ENCODE measurements at places on chromosomes 13 and 19.
A peak's percentile ranks its signal among the peaks of the same experiment; 100 is the strongest.

DNA sequence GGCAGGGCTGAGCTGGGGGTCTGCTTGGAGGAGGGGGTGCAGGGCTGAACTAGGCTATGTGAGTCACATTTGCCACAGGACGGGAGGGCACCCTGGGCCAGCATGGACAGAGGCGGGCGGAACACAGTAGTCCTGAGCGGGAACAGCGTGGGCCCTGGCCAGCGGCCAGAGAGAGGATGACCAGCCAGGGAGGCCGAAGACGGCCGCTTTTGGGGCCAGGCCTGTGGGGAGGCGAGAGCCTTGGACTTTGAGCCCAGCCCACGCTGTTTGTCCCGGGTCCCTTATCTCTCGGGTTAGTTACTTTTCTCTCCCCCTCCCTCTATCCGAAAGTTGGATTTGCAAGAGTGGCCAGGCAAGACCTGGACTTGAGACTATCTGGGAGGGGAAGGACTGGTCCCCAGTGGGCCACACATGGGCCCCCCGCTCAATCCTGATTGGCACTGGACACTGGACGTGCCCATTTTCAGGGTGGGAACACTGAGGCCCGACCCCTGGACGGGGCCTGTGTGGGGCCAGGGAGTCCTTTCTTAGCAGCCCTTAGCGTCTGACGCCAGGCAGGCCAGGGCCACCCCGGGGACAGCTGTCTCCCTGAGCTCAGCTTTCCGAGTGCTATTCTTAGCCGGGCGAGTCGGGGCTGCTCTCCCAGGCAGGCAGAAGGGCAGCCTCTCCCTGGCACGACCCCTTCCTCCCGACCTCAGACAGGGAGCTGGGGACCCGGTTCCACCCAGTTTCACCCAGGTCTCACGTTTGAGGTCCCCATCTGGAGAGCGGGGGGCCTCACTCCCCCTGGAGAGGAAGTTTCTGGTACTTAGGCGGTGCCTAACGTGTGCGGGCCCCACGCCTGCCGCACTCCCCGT, 833 bp downstream of the GAMT start:
- peak; percentile 80 for DNase-seq

DNA sequence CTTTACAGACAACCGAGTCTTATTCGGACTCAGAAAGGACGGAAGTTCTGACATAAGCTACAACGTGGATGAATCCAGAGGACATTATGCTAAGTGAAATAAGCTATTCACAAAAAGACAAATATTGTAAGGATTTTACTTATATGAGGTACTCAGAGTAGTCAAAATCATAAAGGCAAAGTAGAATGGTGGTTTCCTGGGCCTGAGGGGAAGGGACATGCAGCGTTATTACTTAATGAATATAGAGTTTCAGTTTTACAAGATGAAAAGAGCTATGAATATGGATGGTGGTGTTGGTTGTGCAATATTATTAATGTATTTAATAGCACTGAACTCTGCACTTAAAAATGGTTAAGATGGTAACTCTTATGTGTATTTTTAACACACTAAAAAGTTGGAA, 419.1 kb upstream of the SGCG start:
- no peak for DNase-seq

DNA sequence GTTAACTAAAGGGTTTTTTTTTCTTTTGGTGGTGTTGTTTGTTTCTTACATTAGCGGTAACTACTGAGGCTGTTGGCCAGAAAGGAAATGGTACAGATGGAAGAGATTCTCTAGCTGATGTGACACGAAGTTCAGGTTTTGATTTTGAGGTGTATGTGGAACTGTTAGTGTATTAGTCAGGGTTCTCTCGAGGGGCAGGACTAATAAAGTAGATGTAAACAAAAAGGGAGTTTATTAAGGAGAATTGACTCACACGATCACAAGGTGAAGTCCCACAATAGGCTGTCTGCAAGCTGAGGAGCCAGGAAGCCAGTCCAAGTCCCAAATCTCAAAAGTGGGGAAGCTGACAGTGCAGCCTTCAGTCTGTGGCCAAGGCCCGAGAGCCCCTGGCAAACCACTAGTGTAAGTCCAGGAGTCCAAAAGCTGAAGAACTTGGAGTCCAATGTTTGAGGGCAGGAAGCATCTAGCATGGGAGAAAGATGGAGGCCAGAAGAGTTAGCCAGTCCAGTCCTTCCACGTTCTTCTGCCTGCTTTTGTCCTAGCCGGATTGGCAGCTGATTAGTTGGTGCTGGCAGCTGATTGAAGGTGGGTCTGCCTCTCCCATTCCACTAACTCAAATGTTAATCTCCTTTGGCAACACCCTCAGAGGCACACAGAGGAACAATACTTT, 577.6 kb downstream of the EFNB2 start:
- no peak for DNase-seq

DNA sequence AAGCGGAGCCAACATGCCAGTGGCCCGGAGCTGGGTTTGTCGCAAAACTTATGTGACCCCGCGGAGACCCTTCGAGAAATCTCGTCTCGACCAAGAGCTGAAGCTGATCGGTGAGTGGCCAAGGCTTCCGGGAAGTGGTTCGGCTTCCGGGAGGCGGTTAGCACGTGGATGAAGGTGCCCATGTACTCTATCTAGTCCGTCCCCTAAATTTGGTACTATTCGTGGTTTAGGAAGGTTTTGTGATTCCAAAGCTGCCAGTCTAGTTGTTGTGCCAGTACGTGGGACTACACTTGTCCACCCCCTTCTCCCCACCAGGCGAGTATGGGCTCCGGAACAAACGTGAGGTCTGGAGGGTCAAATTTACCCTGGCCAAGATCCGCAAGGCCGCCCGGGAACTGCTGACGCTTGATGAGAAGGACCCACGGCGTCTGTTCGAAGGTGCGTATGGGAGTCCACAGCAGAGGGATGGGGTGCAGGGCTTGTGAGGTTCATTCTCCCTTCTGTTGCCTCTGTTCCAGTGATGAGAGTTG, 579 bp downstream of the RPS9 start:
- DNase-seq: peak; percentile 15

DNA sequence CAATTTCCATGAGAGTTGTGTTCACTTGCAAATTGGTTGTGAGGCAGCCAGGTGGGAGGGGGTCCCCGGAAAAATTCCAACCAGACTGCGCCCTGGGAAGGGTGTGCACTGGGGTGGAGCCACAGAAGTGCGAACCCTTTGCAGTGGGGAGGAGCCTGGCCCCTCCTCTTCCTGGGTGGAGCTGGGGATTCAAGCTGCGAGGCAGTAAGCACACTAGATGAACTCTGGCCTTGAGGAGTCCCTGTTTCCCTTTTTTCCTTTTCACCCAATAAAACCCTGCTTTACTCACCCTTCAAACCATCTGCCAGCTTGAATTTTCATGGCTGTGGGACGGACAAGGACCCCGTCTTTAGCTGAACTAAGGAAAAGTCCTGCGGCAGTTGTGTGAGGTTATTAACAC, 31.0 kb upstream of the MBNL2 start:
- no peak for DNase-seq

GRCh38 chr13:36530050-36530789, 97.9 kb downstream of the CCNA1 start:
- no peak for DNase-seq

GRCh38 chr13:44903574-44903985, 85.7 kb downstream of the NUFIP1 start:
- peak; percentile 95 for DNase-seq

DNA sequence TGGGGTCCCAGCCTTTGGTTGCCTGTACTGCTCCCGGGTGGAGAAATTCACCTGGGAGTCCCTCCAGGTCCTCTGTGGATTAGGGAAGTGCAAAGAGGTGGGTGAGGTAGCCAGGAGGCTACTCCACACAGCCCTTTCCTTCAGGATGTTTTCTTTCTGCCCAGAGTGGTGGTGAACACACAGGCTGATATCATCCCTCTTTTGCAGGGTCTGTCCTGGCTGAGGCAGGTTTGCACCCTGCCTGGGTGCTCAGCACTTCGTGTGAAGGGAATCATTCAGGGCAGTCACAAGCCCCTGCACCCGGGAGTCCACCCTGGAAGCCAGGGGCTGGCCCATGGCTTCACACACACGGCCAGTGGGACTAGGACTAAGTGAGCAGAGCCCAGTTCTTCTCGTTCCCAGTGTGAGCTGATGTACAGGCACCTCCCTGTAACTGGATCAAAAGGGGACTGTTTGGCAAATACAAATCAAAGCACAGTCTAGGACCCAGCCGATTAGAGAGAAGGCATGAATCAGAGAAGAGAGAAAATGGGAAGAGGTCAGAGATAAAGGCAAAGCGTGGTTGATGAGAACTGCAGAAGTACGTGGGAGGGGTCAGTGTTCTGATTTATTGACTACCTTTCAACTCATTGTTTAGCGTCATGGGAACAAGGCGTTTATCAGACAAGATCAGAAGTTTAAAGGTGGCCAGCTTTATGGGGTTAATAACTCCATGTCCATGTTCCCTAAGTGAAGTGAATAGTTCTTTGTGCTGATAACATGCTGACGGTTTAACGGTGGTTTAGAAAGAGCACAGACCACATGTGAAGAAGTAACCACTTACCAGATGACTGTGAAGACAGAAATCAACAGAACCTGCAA, 30.4 kb upstream of the SPATA13 start:
- no peak for DNase-seq

DNA sequence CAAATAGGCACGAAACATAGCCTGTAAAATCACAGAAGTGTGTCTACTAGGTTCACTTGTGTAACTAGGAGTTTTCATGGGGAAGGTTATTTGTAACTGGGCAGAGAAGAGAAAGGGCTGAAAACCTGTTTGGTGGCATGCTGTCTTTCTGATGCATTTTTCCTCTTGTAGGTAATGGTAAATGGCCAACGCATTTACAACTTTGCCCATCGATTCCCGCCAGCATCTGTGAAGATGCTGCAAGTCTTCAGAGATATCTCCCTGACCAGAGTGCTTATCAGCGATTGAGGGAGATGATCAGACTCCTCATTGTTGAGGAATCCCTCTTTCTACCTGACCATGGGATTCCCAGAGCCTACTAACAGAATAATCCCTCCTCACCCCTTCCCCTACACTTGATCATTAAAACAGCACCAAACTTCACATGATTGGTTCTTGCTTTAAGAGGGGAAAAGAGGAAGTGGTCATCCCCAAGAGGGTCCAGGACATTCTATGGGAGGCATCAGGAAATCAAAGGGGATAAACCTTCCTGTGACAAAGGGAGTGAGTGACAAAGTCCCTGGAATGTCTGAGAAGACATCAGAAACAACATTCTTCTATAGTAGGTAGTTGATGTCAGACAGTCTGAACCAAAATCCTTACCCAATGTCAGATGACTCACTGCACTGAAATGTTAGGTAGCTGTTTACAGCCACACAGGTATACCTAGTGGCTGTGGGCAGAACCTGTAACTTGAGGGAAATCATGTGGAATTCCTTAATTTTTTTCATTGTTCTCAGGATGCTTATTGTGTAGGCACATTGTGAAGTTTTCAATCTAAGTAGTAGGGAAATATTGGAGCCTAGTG, 5.0 kb downstream of the LGALS14 start:
- no peak for DNase-seq

DNA sequence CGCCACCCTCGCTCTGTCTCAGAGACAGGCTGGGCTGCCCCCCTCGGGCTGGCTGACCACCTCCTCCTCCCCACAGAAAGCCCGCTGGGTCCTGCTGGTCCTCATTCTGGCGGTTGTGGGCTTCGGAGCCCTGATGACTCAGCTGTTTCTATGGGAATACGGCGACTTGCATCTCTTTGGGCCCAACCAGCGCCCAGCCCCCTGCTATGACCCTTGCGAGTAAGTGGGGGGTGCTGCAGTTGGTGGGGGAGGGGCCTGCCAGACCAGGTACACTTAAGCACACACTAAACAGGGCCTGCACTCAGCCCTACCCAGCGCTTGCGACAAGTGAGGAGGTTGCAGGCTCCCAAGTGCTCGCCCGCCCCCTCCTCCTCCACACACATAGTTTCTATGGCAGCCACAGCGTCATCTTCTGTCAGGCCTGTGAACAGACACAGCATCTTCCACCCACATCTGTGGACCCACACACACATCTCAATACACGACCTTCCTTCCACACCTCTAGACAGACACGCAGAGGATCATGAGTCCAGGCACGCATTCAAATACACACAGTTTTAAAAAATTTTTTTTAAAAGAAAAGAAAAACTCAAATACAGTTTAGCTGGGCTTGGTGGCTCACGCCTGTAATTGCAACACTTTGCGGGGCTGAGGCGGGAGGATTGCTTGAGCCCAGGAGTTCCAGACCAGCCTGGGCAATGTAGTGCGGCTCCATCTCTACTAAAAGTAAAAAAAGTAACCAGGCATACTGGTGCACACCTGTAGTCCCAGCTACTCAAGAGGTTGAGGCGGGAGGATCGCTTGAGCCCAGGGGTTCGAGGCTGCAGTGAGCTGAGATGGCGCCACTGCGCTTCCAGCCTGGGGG, 18.4 kb downstream of the PLD3 start:
- peak; percentile 88 for DNase-seq

GRCh38 chr19:30065680-30066606, 123.9 kb downstream of the URI1 start:
- no peak for DNase-seq

DNA sequence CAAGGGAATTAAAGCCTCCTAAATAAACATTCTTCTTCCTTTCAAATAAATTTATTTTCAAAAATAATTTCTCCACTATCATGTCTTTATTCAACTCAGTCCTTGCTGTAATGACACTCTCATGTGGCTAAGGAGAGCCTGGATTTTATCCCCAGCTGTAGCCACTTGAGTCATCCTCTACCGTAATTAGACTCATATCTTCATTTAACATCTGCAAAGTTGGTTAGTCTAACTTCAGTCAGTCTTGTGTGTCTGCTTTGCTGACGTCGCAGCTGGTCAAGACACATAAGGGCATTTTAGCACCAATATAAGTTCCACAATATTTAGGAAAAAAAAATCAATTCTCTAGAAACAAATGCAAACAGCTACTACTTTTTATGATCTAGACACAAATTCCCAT, 776.4 kb upstream of the ATXN8OS start:
- no peak for DNase-seq

GRCh38 chr19:40155749-40156265, 35.4 kb upstream of the MAP3K10 start:
- peak; percentile 42 for DNase-seq

DNA sequence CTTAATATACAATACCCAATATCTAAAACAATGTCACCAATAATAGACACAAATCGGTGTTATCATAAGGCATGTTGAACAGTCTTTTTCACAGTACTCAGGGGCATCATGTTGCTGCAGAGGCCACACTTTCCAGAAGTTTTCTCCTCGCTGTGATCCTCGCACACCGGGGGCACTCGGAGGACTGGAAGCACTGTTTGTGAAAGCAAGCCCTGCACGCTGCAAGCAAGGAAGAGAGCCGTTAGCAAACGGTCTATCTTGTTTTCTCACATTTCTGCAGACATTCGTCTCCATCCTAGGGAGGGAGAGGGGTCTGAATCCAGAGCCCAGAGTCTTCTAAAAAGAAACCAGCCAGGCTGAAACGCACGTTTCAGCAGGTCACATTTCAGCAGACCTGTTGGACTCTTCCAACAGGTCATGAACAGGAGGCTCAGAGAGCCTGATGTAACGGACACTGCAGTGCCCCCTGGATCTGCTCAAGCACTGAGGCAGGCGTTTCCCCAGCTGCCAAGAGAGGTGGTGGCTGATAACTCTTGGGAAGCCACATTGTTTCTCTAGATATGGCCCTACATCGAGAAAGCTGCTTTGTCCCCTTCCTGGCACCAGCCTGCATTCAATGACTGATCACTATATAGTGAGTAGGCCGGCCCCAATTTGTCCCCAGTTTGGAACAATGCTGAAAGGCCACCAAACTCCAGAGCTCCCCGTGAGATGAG, 43.6 kb downstream of the RUBCNL start:
- no peak for DNase-seq

Measured in cardiac muscle cell (in vitro differentiated cells and primary cell).